Stimulated activated naive CD4-positive, alpha-beta T cell (primary cell): ENCODE measurements at places on chromosomes 1 and 21.
A peak's percentile ranks its signal among the peaks of the same experiment; 100 is the strongest.

DNA sequence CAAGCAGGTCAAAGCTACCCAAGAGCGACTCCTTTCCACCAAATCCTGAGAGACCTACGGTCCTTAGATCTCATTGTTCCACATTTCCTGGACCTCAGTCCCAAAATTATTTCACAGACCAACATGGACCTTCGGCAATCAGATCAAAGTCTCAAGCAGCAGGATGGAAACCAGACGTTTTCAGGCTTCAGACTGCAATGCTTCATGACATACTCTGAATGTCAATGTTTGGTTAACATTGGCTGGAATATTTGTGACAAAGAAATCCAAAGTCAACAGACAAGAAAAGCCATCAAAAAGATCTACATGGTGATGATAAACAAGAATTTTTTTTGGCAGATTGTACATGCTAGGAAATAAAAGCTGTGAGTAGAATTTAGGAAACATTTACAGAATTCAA is 1057.3 kb downstream of the ADGRL2 start:
- DNase-seq: no peak

- no peak for DNase-seq
These were observed 15.8 kb downstream of the DEPDC1 start for GRCh38 chr1:68481041-68481440.

DNA sequence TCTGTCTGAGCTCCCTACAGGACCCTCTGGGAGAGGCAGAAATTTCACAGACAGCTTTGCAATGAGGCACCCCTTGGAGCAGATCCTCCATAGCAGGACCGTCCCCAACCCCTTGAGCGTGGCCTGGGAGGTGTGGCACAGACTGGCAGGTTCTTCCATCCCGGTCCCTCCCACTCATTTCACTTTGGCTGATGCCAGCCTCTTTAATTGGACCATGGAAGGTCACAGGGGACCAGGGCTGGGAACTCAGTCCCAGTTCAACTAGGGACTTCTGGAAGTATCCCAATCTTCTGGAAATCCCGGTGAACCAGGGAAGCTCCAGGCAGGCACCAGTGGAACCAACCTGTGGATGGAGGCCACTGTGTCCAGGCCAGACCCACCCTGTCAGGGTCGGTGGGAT is 83.7 kb downstream of the SPSB1 start:
- DNase-seq: no peak

DNA sequence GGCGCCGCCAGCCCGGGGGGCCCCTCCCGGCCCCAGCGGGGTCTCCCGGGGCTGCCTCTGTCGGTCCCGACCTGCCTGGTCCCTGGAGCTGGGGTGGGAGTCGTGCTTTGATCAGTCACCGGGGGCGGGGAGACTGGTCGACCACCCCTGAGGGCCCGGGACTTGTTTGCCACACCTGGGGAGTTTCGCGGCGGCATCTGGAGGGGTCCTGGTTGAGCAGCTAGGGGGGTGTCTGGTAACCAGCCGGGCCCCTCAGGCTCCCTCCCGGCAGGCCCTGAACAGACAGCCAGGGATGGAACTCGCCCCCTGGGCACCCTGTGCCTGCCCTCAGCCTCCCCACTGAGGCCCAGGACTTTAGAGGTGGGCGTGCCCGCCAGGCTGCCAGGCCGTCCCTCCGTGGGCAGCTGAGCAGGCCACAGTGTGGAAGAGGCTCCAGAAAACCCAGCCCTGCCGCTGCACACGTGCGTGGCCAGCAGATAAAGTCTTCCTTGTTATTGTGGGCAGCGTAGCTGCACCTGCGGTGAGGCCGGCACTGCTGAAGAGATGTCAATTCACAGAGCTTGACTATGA is 13.3 kb upstream of the SAMD11 start:
- no peak for DNase-seq

DNA sequence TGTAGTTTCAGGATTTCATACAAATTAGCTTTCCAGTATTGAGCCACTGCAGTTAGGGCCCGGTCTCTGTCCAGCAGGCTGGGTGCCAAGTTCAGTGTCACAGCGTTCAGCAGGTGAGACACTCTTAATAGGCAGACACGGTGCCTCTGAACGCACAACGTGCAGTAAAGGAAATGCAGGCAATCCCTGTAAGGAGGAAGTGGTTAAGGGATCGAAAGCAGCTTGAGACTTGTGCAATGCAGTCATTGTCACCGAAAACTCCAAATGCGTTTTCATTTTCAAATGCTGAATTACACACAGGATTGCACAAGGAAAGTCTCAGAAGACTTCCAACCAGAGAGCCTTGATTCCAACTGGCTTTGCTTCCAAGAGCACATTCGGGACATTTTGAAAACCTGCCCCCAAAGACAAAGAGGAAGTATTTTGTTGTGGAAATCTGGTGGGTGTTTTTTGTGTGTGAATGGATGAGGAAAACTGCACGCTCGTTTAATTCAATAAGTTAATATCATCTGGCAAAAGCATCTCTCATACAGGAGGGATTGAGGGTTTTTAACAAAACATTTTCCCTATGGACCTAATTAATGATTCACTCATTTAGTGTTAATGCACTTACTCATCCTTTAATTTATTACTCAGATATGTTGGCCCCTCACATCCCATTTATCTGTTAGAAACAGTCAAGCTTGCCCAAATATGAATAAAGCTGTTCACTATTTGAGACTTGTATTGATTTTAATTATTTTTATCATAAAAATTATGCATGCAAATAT is 61.6 kb downstream of the PTGS2 start:
- peak; percentile 24 for DNase-seq

DNA sequence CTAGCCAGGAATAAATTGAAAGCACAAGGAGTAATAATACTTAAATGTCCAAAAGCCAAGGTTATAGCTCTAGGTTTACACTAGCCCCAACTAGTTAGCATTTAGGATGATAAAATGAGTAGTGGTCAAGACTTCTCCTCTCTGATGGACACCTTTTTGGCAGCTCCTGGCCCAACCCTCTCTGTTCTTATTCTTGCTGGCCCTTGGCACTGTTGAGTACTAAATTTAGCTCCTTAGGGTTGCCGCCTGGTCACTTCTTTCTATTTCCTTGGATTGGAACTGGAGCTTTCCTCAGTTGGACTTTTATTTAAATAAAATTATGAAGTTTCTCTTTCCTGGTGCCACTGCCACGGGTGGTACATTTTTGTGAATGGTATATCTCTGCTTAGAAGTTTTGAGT is 28.3 kb downstream of the ARID1A start:
- DNase-seq: no peak

GRCh38 chr1:76832521-76832920 is 34.8 kb upstream of the ST6GALNAC5 start:
- no peak for DNase-seq

DNA sequence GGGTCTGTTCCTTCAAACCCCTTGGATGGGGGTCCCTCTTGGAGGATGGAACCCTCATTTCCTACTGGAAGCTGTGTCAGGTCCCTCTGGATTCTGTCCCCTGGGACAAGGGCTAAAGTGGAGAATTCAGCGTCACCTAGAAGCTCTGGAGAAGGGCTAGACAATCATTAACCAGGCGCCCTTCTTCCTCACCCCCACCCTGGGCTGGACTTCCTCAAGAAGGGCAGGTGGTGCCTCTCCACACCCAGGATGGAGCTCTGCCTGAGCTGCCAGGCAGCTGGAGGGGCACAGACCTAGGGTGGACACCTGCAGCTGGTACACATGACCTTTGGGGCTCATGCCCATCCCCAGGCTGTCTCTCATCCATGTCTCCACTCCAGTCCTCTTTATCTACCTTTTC is 3.6 kb downstream of the CELF3 start:
- no peak for DNase-seq

GRCh38 chr1:207499573-207499972 is 3.6 kb downstream of the CR1 start:
- peak; percentile 51 for DNase-seq

DNA sequence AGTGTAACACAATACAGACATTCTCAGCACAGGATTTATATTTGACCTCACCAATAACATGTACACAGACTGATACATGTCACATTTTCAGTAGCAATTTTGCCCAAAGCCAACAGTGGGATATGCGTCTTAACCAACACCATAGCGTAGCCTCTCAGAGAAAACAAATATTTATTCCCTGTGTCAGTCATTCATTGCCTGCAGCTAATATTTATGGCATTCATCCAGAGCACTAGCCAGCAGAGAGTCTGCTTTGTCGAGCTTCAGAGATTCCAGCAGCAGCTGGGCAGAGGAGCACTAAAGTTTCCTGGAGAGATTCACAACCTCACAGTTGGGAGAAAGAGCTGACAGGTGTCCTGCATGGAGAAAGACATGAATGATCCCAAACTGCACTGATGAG is 400.7 kb upstream of the DAB1 start:
- DNase-seq: no peak

DNA sequence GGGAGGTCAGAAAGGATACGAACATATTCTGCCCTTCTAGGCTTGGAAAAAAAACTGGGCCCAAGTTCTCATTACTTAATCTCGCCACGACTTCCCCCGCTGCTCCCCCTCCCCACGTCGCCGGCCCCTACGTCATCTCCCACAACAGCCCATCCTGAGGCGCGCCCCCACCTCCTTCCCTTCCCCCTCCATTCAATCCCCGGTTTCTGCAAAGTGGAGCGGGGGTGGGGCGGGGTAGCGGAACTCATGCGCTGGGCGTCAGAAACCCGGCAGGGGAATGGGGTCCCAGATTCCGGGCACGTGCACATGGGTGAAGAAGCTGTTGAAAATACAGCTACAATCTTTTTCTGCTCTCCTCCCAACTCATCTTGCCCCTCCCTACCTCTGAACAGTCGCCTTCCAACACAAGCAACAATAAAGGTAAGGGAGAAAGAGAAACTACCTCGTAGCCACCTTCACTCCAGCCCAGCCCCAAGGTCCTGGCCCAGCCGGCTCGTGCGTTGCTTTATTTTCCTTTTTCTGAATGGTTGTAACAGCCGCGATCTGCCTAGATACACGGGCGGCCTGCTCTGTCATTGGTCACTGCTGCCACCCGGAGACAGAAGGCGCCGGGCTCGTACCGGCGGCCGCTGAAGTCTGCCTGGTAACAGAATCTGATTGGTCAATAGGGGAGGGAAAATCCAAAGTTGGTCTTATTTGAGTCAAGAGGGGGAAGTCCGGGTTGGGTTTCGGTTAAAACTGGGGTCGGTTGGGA is at the start of gene RFX5:
Gene RFX5 (minus strand): TSS at position 484 of the 754 bp plus-strand sequence. CDS start 932 bp downstream, outside the sequence.
- DNase-seq: peak; percentile 93

- peak; percentile 56 for DNase-seq
These were observed 21.3 kb downstream of the UBASH3A start for GRCh38 chr21:42424914-42425541.

GRCh38 chr1:176017722-176018121 is 189.4 kb downstream of the COP1 start:
- no peak for DNase-seq

DNA sequence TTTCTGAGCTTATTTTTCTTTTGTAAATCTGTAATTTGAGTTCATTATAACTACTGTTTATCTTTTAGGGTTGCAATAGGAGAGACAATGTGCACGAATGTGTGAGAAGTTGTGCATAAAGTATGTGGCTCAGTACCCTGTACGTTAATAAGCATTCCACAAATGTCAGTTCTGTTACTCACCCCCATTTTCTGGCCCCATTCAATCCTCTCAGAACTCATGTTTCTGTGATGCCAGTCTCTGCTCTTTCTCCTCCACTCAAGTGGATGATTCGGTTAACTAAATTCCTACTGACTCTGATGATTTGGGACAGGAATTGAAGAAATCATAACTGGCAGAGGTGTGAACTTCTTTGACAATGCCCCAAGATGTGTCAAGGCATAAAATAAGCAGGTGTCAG is 10.2 kb upstream of the DMRTB1 start:
- DNase-seq: no peak

GRCh38 chr1:966704-967300 is 520 bp downstream of the PLEKHN1 start:
- DNase-seq: no peak

DNA sequence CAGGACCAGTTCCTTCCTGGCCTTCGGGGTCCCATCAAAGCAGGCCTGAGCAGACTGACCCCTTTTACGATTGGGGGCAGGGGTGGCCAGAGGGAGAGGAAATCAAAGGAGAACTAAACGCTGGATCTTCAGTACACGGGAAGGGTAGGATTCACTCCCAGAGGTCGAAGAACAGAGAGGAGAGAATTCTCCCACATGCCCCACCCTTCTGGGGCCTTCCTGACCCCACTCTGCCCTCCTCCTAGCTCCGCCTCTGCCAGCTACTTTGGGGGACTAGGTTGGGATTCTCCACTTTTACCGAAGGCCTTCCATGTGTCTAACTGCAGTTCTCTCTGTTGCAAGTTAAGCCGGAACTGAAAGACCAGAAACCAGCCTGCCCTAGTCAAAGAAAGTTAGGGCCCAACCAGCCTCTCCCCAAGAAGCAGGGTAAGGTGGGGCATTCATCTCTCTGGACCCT is 654 bp upstream of the ARHGEF2 start:
- no peak for DNase-seq

DNA sequence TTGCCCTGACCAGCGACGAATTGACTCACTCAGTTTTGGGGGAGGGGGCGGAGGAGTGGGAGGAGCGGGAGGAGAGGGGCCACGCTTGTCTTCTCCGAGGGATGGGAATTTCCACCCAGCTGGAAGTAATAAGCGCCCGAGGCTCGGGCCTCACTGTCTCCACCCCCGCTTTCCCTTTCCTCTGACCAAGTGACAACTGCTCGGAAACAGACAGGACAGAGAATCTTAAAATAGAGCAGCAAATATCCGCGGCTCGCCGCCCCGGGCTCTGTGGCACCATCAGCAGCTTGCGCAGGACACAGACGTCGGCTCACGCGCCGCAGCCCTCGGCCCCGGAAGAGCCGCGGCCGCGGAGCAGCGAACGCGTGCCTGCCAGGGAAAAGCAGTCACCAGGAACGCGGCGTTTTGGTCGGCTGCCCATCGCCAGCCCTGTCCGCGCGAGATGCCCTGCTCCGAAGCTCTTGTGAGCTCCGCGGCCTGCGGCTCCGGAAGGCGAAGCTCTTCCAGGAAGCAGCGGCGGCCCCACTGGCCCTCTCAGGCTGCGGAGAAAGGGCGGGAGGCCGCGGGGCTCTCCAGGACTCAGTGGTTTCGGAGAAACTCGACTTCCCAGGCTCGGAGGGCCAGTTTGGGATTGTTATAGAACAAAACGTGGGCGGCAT is 10.7 kb upstream of the RGS16 start:
- DNase-seq: no peak

DNA sequence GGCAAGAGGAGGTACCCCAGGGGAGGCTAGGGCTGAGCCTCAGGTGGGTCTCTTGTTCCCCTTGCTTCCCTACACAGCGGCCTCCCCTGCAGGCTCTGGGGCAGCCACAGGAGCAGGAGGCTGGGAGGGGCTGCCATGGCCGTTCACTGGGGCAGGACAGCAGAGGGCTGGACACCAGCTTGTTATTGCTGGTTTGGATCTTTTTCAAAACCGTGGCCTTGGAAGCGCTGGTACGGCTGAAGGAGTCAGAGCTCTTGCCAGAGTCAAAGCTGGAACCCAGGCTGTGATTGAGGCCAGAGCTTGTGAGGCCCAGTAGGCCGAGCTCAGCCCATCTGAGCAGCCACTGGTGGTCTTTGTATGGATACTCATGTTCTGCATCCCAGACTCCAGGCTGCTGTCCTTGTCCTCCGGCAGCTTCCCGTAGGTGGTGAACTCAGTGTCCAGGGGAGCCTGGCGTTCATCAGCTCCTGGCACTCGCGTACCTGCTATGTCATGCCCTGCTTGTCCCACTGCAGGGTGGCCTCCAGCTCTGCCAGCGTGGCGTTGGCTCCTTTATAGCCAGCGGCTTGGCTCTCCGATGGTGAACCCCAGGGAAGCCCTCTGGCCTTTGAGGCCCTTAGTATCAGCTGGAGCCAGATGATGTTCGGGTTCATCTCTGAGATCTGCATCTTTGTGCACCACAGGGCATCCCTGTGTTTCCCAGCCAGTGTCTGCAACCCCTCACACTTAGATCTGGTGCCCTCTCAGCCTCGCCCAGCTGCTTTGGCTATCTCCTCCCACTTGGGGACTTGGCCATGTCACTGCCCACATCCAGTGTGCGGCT is 40.3 kb upstream of the THEM4 start:
- DNase-seq: no peak

GRCh38 chr1:91776068-91776794 is 109.7 kb downstream of the TGFBR3 start:
- no peak for DNase-seq
